ENCODE measurements at places on chromosomes 16 and 17.

GRCh38 chr17:3925684-3926485, 9.6 kb upstream of the P2RX1 start:
- DNase-seq = no peak

DNA sequence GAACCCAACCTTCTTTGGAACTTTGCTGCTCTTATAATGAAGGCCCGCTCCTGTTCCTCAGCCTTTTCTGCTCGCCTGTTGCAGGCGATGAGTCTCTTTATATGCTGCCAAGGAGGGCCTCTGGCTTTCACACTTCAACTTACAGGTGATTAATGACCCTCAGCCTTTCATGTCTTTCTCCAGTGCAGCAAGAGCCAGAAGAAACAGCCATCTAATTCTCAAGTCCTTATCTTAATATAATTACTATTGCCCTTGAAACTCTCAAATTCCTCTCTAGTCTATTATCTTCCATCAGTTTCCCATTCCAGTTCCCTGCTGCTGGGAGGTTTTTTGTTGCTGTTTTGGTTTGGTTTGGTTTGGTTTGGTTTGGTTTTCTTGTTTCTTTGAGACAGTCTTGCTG, 121.8 kb upstream of the MED13 start:
- no peak for DNase-seq

DNA sequence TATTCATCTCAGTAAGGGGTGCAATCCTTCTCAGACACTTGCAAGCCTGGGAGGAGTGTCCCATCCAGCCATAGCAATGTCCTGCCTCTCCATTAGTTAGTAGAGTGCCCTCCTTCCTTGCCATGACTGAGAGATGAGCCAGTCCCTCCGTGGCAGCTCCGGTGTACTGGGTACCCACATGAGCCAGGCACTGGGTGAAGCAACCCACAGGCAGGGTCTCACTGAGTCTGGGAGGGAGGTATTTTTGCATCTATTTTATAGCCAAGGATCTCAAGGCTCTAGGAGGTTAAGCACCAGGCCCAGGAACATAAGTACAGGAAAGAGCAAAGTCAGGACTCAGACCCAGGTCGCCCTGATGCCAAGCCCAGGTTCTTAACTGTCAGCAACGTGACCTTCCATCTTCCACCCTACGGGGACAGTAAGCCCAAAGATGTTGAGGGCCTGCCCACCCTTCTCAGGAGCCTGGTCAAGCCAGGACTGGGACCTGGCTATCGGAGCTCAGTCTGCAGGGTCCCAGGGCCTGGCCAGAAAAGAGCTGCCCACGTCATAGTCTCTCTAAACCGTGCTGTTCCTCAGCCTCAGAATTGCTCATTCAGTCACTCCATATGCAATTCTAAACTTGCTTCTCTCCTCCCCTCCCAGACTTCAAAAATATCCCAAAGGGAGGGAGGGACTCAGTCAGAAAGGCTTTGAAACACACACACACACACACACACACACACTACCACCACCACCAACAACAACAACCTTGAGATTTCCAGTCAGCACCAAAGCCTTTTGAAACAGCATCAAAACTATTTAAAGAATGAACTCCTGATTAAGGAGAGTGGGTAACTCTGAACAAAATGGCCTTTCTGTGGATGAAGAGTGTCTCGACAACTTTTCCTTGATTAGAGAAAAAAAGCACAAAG, 16.6 kb downstream of the NOS2 start:
- DNase-seq = no peak

- no peak for DNase-seq
These were observed 3.9 kb downstream of the UTS2R start for GRCh38 chr17:82375359-82376041.

- DNase-seq = no peak
These were observed 45.0 kb downstream of the ESRP2 start for GRCh38 chr16:68190736-68191510.

DNA sequence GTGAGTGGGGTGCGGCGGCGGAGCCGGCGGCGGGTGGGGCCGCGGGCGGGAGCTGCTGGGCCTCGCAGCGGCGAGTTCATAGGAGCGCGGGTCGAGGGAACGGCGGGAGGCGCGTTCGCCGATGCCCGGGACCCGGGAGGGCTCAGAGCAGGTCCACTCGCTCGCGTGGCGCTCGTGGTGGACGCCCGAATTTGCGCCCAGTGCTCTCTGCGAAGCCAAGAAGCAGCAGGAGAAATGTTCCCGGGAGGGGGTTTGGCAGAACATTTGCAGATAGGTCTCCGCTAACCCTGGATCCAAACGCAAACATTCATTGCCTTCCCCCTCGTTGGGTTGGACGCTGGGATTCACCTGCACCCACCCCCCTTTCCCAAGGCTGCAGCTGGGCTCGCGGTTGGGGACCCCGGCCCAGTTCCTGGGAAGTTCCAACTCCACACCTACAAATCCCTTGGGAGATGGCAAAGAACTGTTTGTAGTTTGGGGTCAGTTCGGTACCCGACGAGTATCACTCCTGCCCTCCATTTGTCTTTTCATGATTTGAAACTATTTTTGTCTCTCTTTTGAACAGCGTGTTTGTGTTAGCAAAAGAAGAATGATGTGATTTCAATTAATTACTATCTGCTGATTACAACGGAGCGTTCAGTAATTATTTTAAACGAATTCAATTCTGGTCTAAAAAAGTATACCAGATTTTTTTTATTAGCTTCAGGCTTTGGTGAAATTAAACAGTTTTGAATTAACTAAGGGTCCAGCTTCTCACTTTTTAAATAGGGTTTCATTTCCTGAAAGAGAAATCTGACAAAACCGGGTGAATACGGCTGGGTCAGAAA, 2.3 kb downstream of the NTN1 start:
- DNase-seq = no peak

- no peak for DNase-seq
These were observed 125.7 kb upstream of the CDH5 start for GRCh38 chr16:66240631-66241395.

DNA sequence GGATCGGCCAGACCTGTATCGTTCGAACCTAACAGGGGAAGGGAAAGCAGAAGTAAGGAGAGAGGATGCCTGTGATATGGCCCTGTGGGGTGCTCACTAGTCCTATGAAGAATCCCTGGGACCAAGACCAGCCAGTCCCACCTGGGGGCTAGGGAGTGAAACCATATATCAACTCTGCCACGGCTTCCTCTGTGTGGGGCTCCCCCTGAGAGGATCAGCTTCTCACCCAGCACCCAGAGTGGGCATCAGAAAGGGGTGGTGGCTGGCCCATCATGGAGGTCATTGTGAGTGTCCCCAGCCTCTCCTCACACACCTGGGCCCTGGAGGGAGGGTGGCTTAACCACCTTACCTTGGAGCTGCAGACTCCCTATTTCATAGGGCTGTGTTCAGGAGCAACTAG, 30.1 kb upstream of the SREBF1 start:
- DNase-seq = no peak

- DNase-seq = no peak
These were observed 6.6 kb upstream of the SETD6 start for GRCh38 chr16:58508671-58509251.

- DNase-seq = no peak
These were observed at the start of gene COPZ2 for GRCh38 chr17:48037036-48037837. COPZ2 (minus strand) TSS chr17:48037797; CDS start chr17:48037777, 20 bp downstream.

- no peak for DNase-seq
These were observed 50.3 kb downstream of the C16orf95 start for GRCh38 chr16:87266846-87267245.

DNA sequence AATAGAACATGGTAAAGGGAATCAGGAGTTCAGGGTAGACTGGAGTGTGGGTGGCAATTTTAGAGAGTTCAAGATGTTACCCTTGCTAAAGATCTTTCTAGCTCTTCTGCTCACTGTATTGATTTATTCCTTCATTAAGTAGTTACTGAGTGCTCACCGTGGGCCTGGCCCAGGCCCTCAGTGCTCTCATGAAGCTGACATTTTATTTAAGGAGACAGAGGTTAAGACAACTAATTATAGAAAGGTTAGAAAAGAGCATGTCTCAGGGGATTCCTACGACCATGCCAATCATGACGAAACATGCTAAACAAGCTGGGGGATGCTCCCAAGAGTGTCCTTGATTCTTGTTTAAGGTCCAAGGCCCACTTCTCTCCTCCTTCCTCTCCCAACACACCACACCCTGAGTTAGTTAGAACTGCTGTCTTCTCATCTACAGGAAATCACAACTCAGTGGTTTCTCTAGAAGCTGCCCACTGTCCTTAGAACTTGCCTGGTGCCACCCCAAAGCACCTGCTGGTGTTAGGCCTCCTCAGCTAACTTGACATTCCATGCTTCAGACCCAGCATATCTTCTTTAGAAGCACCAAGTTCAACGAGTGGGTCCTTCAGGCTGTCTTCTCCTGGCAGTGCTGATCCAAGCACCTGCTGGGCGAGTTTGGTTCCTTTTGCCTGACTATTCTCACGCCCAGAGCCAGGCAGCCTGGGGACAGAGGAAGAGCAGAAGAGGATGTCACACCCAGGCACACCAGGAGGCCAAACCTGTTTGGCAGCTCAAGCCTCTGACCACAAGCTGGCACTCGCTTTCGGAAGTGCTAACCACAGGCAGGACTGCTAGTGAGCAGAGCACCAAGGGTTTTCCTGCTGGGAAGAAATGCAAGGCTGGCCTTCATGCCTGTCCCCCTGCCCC, 79.0 kb downstream of the GAS7 start:
- no peak for DNase-seq

DNA sequence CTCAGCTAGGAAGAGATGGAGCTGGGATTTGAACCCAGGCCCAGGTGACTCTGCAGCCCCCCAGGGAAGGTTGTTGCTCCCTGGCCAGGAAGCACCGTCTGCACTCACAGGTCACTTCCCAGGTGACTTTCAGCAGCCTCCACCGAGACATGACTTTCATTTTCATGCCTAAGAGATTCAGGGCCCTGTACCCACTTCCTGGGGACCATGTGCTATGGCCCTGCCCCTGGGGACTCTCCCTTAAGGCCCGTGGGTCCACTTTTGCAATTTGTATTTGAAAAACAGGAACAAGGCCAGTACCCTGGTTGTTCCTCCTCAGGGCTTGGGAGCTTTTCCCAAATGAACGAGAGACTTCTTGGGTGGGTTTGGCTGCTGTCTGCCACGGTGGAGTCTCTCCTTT, 191.0 kb downstream of the IRF8 start:
- no peak for DNase-seq

GRCh38 chr17:74552037-74552436, 6.1 kb upstream of the CD300C start:
- DNase-seq = no peak

DNA sequence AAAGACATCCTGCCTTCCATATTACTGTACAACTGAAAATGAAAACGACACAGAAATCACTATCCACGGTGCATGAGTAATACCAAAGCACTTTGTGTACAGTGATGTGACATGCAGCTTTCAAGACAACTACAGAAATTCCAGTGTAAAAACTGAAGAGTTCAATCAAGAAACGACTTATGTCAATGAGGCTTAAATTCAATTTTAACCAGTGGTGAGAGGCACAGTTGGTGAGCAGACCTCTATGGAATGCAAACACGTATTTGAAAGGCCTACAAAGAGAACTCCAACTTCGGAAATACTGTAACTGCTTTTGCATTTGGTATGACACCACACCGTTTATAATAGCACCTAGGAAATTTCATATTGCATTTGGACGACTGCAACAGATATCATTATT, 87.6 kb downstream of the USP31 start:
- no peak for DNase-seq

GRCh38 chr16:28877655-28878000, 660 bp upstream of the ATP2A1 start:
- DNase-seq = no peak

- DNase-seq = no peak
These were observed 4.5 kb downstream of the FSCN2 start for GRCh38 chr17:81532490-81533287.

DNA sequence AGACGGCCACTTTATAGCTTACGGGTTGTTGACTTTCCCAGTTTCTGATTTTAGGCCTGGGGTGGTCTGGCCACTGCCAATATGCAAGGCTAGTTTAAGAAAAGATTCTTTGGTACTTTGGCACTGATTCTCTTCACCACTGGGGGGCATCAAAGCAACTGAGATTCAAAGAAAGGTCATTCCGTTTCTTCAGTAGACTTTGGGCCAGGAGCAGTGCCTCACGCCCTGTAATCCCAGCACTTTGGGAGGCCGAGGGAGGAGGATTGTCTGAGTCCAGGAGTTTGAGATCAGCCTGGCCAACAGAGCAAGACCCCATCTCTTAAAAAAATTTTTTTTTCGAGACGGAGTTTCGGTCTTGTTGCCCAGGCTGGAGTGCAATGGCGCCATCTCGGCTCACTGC, 53.0 kb downstream of the RPA1 start:
- DNase-seq = no peak

GRCh38 chr16:7026639-7027038, 306.0 kb upstream of the RBFOX1 start:
- DNase-seq = no peak

DNA sequence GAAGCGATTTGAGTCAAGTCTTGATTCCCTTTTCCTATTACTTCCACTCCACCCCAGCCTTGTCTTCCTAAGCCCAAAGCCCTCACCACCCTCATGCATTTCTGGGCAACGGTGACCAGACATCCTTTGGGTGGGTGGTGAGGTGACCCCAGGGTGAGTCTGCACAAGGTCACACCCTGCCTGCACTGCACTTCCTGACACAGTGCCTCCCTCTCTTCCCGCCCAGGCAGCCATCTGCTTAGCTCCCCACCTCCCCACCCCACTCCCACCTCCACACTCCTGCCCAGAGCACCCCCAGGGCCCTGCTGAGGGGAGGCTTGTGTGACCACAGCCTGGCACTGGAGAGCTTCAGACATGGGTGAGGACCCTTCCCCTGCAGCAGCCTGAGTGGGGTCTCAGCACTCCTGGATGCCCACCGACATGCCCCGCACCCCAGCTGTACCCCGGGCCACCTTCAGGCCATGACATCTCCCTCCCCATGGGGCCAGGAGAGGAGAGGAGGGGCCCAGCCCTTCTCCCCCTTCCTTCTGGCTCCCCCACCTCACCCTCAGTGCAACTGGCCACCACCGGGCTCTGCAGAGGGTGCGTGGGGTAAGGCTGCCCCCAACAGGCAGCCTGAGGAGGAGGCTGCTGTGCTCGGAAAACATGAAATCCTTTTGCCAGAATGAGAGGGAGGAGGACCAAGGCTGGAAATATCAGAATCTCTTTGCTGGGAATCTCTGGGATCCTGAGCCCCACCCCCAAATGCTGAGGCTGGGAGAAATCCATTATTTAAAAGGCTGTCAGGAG, 68.6 kb downstream of the CCT6B start:
- DNase-seq = no peak

All from activated CD8-positive, alpha-beta memory T cell treated with anti-CD3 and anti-CD28 coated beads for 48 hours (primary cell).